ENCODE measurements at places on chromosomes 5 and 9. TPM values are rescaled to one million over a fixed set of nuclear protein-coding genes. Genes with fewer than 3 reads are reported as not detected.

Gene LRRC19
- total RNA-seq, result not detected

Gene NPM1
- 1,513 TPM for total RNA-seq

Gene LHFPL2
- total RNA-seq, result 49.2 TPM

Gene RANBP17
- 12.4 TPM for total RNA-seq

Gene PCDHA11
- 0.09 TPM for total RNA-seq

Gene PDE6A
- total RNA-seq, result under 0.01 TPM

Gene CCDC127
- total RNA-seq, result 4.3 TPM

Gene FOXI1
- total RNA-seq, result not detected

Gene RNF38
- 12.7 TPM for total RNA-seq

Gene TAF7
- 71.7 TPM for total RNA-seq

Gene GGTA1
- total RNA-seq, result 0.18 TPM

Gene SLC46A2
- not detected for total RNA-seq

Gene PCDHB1
- not detected for total RNA-seq

Gene NPR2
- 6.2 TPM for total RNA-seq

Gene SH2D3C
- total RNA-seq, result 62.1 TPM

Gene ZBTB26
- total RNA-seq, result 3.7 TPM

Gene SLC6A7
- total RNA-seq, result not detected

Gene CENPH
- total RNA-seq, result 5.5 TPM

Gene PCDHB16
- total RNA-seq, result 0.09 TPM

Gene DRD1
- total RNA-seq, result not detected

Gene CTXN3
- not detected for total RNA-seq

Gene ENTPD2
- not detected for total RNA-seq

Gene PTPRD
- 5.8 TPM for total RNA-seq

Gene NIPAL4
- not detected for total RNA-seq

Gene ANXA2R
- total RNA-seq, result 3.1 TPM

Gene SMIM32
- not detected for total RNA-seq

Gene TEX48
- total RNA-seq, result not detected

Gene FAM151B
- total RNA-seq, result 2.7 TPM

Gene SPINK13
- not detected for total RNA-seq

Gene PDCD1LG2
- 11.7 TPM for total RNA-seq

Gene LTC4S
- total RNA-seq, result 1.1 TPM

Data from endothelial cell of coronary artery (primary cell).